T-cell (primary cell): ENCODE measurements at places on chromosomes 11 and 22.

DNA sequence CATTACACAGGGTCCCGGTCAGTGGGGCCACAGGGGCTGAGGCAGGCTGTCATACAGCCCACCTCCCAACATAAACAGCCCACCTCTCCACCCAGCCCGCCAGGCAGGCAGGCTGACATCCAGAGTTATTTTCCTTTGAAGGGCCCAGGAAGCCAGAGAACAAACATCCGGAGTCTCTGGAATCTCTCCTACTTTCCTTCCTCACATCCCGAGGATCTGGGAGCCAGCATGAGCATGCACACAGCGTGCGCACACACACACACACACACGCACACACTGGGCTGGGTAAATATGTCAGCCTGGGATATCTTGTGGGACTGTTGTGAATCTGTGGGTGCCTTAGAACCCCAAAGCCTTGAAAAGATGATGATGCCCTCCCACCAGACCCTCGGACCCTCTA lies 55.4 kb downstream of the PDE2A start:
- DNase-seq: no peak

DNA sequence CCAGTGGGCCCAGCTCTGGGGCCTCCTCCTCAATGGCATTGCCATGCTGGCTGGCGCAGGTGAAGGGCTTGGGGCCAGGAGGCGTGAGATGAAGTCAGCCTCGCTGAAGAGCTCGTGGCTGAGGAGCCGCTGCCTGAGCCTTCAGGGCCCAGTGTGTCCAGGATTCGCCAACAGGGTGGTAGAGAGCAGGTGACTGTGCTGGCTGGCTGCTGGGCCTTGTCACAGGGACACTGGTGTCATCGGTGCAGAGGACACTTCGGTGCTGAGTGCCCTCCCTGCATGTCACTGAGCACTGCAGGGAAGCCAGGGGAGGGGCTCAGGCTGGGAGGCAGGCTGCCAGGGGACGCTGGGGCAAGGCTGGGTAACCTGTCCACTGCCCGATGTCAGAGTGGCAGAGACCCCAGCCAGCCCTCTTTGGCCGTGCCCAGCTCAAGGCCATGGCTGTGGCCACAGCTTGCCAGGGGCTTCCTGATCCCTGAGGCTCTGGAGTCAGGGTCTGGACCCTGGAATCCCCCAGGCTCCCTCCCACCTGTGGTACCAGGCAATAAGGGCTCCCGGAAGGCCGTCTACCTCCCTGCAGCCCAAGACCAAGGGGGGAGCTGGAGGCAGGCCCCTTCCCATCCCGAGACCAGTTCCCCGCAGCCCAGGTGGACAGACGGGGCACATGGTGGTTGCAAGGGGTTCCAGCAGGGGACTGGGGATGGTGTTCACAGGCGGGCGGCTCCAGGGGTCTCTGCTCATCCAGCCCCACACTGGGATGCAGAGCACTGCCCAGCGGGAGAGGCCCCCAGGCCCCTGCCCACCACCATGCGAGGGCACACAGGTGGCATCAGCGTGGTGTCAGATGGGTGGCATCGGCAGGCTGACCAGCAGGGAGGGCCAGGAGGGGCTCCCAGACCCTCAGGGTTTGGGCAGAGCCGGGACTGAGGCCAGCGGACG lies 63.9 kb downstream of the ARFGAP3 start:
- DNase-seq: no peak

- no peak for DNase-seq
Measured at GRCh38 chr11:34284811-34285481, 72.9 kb downstream of the ABTB2 start.

DNA sequence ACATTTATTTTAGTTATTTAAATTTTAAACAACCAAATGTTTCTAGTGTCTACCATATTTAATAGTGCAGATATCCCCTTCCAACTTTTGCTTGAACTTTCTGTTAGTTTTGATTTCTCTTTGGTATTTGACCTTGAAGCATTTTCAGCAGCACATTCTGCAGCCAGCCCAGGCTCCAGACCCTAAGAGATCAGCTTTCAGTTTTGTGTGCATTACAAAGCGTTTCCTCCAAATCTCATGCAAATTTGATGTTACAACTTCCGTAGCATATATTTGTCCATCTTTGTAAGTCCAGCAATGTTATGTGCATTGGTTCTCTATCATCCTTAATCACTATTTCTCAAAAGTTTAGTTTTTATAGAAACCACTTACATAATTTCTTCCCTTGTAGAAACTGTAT lies 14.6 kb upstream of the SERGEF start:
- DNase-seq: no peak
